ENCODE measurements at places on chromosomes 5 and 9.
A peak's percentile ranks its signal among the peaks of the same experiment; 100 is the strongest.

GRCh38 chr5:126811515-126812198 lies 34.7 kb downstream of the LMNB1 start:
- DNase-seq, result no peak

DNA sequence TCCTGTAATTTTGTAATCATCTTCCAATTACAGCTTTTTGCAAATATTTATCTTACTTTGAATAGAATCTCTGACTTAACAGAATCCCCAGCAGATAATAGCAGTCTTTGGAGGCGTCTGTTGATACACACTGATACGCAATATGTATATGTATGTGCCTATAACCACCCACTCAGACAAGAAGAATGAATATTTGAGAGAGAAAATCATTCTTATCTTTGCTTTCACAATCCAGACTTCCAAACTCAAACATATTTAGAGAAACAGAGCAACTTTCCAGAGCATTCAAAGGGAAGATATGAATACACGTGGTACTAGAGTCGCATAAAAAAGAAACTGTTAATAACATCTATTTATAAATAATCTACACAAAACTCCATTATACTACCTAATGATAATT lies 6.1 kb downstream of the RORB start:
- no peak for DNase-seq

- no peak for DNase-seq
These were observed 1229.8 kb upstream of the WWC1 start for GRCh38 chr5:167061695-167062094.

DNA sequence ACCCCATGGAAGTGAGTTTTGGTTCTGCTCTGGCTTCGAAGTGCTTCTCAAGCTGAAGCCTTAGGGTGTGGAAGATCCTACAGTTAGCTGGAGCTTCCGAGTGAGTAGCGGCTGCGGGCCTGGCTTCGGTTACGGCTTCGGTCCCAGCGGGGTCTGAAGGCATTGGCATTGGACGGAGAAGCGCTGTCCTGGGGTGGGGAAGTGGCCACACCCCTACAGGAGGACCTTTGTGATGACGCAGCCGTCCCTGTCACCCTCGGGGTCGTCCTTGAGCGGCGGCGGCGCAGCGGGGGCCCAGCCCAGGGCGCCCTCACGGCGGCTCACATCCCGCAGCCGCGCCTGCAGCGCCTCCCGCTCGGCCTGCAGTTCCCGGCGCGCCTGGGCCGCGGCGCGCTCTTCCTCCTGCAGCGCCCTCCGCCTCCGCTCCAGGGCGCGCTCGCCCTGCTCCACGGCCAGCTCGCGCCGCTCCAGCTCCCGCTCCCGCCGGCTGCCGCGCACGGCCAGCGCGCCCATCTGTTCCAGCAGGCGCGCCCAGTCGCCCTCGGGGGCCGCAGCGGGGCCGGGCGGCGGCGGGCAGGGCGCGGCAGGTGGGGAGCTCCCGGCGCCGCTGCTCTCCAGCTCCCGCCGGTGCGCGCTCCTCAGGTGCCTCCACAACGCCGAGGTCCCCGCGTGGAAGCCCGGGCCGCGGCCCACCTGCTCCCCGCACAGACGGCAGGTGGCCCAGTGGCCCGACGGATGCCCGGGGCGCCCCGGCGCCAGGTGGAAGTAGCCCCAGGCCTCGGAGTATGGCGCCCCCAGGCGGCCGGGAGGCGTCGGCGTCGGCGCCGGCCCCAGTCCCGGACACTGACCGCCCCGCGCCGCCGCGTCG lies 9.9 kb downstream of the ZBED3 start:
- DNase-seq, result peak; percentile 20

DNA sequence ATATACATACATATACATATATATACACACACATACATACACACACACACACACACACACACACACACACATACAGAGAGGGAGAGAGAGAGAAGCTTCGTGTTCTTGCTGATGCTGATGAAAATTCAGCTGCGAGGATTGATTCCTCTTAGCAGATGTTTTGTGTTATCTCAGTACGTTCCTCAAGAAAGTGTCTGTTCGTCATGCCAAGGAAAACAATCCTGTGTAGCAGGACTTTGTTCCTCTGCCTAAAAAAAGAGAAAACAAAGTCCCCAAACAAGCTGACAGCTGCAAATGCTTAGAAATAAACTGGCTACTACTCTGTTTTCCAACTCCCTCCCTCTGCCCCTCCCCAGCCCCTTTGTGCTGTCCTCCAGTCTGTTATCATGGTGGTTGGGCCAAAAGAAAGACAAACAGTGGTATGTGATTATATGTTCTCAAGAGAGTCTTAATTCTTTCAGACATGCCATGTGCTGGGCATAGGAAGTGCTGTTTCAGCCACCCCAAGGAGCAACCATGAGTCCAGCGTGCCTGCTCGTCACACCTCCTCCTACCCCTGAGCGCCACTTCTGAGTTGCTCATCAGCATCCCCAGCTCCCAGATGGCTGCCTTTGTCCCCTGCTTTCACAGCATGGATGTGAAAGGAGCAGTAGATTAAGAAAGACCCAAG lies 71.5 kb upstream of the EQTN start:
- DNase-seq, result no peak

DNA sequence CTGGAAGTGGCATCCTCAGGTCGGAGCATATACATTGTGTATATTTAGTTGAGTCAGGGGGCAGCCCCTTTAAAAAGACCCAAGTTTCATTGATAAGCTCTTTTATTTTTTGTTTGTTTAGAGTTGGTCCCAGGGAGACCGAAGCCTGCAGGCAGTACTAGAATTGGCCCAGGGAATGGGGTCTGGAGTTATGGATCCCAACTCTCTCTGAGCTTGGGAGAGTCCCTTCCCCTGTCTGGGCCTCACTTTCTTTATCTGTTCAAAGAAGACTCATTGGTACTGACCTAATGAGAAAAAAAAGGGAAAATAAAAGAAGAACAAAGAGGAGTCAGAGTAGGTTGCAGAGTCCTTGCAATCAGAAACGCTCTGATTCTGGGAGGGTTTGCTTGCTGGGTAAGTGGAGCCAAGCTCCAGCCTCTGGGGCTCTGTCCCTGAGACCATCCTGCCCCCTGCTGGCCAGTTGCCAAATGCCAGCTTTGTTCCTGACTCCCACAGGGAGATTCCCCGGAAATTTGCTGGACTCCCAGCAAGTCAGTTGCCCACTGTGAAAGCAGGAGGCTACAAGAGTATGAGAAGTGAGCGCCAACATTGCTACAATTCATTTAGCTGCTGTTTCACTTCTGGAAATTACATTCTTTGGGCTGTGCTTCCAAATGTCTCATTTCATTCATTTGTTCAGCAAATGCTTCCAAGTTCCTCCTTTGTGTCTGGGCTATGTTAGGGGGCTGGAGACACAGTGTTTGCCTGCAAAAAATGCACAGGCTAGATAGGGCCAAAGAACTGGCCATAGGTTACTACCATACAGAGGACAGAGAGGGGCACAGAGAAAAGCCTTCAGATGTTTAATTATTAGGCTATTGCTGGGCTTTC lies 156.2 kb downstream of the MELK start:
- peak; percentile 56 for DNase-seq

DNA sequence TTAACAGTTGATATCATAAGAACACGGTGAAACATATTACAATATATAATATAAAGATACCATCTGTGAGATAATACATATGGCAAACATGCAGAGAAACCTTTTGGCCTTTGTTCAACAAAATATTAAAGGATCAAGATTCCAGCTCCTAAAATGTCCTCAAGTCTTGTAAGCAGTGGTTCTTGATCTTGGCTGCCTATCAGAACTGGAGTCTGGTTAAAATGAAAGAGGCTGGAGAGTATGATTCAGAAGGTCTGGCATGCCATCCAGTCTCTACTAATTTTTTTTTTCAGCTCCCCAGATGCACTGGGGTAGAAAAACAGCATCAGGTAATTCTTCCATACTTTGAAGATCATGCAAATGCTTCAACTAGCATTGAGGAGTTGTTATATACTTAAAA lies 83.2 kb downstream of the TNC start:
- no peak for DNase-seq

GRCh38 chr5:175712681-175713085 lies 54.8 kb downstream of the HRH2 start:
- no peak for DNase-seq

DNA sequence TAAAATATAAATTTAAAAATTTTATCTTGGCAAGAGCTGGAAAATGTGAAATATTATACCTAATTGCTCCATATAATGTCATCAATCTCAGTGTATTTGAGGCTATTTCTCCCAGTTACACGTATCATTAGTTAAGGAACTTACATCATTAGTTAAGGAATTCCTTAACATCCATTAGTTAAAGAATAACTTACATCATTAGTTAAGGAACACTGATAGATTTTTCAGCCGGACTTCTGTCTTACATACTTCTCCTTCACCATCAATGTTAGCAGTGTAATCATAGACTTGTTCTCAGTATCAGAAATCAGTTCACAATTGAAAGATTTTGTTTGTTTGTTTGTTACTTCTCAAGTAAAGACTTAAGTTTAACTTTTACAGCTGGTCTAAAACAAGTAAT lies 524.4 kb upstream of the CHD1 start:
- DNase-seq, result no peak

DNA sequence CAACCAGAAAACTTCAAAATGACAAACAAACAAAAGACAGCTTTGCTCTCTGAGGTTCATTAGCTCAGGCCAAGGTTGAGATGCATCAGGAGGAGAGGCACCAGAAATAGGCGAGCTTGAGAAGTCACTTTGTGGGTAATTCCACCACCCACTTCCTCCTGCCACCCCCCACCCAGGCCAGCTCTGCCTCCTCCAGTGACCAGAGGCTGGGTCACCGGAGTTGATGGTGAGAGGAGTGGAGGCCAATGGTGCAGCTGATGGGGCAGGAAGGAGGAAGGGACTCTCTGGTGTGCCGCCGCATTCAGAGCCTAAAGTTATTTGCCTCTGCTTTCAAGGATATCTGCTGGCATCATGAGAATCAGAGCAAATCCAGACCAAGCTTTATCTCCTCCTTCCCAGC lies 73.8 kb upstream of the ASTN2 start:
- DNase-seq, result no peak

DNA sequence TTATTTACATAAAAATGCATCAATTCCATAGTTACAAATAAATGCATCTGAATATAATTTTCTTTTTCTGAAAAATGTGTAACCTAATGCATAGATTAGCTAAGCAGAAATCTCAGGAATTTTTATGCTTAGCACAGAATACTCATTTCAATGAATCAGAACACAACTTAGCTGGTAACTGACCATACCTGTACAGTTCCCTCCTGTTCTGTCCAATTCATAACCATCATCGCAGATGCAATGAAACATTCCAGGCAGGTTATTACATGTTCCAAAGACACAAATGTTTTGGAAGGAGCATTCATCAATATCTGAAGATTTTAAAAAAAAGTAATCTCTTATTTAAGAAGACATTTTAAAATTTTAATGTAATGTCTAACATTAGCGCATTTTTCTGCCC lies 219.4 kb downstream of the FBN2 start:
- no peak for DNase-seq

DNA sequence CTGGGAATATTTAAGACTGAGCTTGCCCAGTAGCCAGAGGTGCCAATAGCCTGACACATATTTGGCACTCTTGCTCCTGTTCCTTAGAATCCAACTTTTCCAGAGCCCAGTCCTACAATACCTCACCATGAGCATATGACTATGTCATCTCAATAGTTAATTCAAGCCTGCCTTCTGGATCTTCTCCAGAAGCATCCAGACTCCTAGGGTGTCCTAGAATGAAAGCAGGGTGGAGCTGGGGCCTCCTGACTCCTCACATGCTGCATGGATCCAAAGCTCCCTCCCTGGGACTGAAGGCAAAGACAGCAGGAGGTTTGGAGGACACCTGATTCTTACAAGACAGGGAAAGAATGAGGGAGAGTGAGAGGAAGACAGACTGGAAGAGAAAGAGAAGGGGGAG lies 37.9 kb downstream of the SH3TC2 start:
- DNase-seq, result no peak

GRCh38 chr5:178336889-178337288 lies 104.3 kb upstream of the PHYKPL start:
- no peak for DNase-seq

DNA sequence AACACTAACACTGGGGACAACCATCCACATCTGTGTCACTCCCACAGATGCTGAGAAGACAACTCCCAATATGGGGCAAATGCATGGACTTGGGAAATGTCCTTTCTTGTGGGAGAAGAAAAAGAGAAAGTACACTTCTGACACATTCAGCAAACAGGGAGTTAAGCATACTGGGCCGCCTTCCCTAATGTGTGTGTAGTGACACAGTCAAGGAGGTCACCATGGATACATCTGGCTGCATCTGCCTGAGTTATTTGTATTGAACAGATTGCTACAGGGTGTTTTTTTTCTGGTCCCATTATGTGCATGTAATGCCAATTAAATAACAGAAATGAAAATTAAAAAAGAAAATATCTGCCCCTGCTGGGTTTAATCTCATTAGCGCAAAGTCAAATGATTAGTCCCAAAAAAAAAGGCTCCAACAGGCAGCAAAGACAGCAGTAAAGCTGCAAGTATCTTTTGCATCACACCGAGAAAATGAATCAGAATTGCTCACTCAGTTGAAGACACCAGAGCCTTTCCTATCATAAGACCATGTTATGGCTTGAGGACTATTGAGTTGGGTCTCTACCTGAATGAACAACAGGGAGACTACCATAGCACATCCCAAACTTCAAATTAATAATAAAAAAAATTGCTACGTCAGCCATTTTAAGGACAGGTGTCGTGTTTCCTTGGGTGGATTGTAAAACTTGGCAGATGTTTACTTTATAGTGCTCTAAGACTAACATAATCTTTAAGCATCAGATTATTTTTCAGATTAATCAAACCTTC lies 395.9 kb downstream of the DTWD2 start:
- no peak for DNase-seq

DNA sequence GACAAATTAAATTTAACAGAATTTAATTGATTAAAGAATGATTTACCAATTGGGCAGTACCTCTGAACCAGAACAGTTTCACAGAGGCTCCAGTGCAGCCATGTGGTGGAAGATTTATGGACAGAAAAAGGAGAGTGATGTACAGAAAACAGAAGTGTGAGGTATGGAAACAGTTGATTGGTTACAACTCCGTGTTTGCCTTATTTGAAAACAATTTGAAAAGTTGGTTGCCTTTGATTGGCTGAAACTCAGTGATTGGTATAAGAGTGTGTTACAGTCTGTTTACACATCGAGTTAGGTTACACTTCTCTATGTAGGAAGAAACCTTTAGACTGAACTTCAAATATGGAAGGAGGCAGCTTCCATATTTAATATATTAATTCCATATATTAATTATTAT lies 30.1 kb downstream of the KIAA1958 start:
- DNase-seq, result no peak

DNA sequence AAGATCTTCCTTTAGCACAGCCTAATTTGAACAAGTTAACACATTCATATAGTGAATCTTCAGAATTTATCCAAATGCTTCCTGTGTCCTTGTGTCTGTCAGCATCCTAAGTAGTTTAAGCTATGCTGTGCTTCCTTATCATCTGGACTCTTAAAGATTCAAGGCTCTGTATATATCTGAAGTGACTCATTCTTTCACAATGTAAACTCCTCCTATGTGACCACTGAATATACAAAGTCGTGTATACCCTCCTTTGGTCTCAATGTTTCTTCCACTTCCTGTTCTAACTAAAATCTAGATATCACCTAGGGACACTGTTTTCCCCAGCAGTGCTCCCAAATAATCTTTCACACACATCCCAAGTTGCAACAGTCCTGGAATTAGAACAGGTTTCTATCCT lies 935.7 kb upstream of the NUDT12 start:
- DNase-seq, result no peak

All from CMK (cell line).